ENCODE measurements at places on chromosomes 4 and X.
A peak's percentile ranks its signal among the peaks of the same experiment; 100 is the strongest.

- DNase-seq = no peak
Measured at GRCh38 chrX:135275973-135276372, 24.1 kb downstream of the ETDA start.

GRCh38 chr4:113687067-113687718 is 74.3 kb downstream of the CAMK2D start:
- DNase-seq = no peak

- DNase-seq = no peak
Measured at GRCh38 chrX:89034679-89035078, 287.7 kb downstream of the CPXCR1 start.

GRCh38 chr4:3335982-3336381 is 43.2 kb downstream of the RGS12 start:
- no peak for DNase-seq

DNA sequence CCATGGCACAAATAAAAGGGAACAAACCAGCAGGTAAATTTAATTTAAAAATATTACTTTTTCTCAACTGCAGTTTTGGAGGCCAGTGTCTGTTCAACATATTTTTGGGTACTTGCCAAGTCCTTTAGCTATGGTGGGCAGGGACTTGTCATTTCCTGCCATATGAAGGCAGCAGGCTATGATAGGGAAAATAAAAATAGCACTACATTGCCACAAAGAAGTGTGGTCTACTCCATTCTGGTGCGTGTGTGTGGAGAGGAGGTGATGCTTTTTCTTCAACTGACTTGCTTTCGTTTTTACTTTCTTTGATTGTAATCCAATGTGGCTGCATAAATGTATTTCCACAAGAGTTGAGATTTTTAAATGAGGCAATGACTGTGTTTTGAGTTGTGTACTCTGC is 17.2 kb downstream of the GPR174 start:
- no peak for DNase-seq

- DNase-seq = peak; percentile 4
Measured at GRCh38 chrX:11908371-11908770, 150.3 kb downstream of the MSL3 start.

DNA sequence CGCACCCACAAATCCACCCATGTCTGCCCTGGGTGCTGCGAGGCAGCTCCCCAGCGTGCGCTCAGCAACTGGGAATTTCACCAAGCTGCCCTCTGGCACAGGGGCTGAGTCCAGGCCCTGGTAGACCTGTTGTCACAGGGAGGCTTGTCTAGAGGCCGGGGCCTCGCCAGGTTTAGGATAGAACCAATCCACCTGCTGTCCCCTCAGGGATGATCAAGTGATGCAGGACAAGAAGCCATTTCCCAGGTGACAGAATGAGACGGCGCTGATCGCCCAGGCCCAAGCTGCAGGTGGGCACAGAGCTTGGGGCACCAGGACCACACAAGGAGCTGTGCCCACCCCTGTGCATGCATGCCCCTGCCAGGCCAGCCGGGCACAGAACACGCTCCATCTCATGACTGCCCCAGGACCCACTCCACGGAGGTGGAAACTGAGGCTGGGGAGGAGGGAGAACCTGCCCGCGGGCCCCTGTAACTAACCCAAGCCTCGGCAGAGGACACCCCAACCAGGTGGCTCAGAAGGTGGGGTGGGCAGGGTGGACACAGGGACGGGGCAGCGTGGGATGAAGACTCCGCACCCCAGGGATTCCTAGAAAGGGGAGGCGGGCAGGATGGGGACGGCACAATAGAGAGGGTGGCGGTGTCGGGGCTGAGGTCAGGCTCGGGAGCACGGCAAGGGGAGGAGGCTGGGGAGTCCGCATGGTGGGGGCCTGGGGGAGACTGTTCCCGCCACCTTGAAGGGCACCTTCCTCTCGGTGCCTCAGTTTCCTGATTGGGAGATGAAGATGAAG is 78.0 kb downstream of the ZFYVE28 start:
- no peak for DNase-seq

DNA sequence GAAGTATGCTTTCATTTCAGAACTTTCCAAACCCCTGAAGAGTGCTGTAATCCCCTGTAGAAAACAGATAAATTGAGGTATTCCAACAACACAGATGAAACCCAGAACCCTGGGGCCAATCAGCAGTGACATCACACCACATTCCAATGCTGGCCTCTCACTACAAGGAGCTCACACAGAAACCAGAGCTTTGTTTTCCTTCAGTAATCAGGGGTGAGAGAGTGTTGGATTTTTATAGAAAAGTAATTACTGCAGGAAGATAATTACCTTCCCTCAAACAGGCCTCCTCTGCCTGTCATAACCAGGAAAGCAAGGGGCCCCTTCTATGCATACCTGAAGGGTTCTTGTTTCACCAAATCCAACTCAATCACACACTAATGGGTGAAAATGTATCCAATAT is 246.2 kb downstream of the SCFD2 start:
- no peak for DNase-seq

- DNase-seq = no peak
Measured at GRCh38 chrX:153576961-153577360, 22.0 kb downstream of the CCNQ start.

GRCh38 chrX:50812995-50813842 is 775 bp downstream of the SHROOM4 start:
- peak; percentile 3 for DNase-seq

DNA sequence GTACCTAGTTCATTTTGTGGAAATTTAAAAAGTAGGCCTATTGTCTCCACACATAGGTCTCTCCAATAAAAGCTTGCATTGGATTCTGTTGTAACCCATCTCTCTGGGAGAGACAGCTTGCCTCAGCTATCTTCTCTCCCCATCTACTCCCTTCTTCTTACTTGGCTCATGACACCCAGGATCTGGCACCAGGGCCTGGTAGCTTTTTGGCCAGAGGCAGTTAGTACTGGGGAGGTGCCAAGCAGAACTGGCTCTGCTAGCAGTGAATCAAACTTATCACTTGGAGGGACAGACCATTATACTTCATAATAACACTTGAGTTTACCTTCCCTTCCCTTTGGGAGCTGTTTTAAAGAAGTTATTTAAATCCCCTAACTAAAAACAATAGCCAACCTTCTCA is 31.8 kb downstream of the PLAC1 start:
- DNase-seq = no peak

GRCh38 chrX:69987691-69988090 is 62.0 kb downstream of the AWAT2 start:
- DNase-seq = no peak

- no peak for DNase-seq
Measured at GRCh38 chr4:140367738-140368137, 5.7 kb upstream of the SCOC start.

GRCh38 chr4:187547316-187547715 is 448.3 kb upstream of the ZFP42 start:
- DNase-seq = no peak

- no peak for DNase-seq
Measured at GRCh38 chr4:51918251-51918650, 75.3 kb downstream of the DCUN1D4 start.

DNA sequence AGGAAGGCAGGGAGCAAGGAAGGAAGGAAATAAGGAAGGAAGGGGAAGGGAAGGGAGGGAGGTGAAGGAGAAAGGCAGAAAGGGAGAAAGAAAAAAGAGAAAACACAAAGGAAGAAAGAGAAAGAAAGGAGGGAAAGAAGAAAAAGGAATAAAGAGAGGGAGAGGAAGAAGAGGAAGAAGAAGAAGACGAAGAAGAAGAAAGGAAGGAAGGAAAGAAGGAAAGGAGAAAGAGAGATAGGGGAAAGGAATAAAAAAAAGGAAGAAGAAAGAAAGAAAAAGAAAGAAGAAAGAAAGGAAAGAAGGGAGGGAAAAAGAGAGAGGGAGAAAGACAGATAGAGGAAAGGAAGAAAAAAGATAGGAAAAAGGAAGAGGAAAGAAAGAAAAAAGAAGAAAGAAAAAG is 128.0 kb downstream of the MXRA5 start:
- no peak for DNase-seq

GRCh38 chrX:67587946-67588624 is 44.3 kb downstream of the AR start:
- no peak for DNase-seq

DNA sequence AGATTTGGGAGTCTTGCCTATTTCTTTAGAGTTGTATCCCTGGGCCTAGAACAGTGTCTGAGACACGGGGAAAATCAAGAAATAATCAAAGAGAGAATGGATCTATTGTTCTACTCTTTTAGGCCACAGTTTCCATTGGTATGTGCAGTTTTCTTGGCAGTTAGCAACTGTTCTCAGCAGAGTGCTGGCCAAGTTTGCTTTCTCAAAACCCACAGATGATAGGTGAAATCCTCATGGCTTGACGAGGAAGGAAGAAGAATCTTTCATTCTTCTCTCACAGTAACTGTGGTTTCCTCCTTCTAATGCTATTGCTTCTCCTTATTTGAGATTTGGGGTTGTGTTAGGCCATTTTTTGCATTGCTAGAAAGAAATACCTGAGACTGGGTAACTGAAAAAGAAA is 42.2 kb downstream of the AGA start:
- no peak for DNase-seq

- DNase-seq = no peak
Measured at GRCh38 chr4:11480683-11481082, 52.0 kb upstream of the HS3ST1 start.

GRCh38 chr4:36211084-36211483 is 33.2 kb downstream of the ARAP2 start:
- DNase-seq = no peak

GRCh38 chr4:95360906-95361695 is 187.7 kb downstream of the UNC5C start:
- DNase-seq = no peak

GRCh38 chr4:99029018-99029735 is 33.7 kb downstream of the METAP1 start:
- no peak for DNase-seq

GRCh38 chrX:39307488-39307887 is 506.2 kb downstream of the MID1IP1 start:
- no peak for DNase-seq

DNA sequence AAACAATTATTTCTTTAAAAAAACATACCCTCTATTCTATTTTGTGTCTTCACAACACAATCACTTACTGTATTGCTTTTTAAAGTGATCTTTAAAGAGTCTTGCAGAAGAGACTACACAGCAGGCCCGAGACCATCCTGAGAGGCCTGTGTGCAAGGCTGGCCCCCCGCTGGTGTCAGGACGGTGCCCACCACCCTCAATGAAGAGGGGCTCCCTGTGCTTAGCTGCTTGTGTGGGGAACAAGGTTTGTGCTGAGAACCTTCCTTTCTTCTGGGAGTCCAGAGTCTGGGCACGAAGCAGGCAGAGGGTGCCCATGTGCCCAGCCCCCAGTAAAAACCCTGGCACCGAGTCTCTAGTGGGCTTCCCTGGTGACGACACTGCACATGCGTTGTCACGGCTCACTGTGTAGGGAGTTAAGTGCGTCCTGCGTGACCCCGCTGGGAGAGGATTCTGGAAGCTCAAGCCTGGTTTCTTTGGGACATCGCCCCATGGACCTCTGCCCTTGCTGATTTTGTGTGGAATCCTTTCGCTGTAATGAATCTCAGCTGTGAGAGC is 22.0 kb downstream of the RGS12 start:
- no peak for DNase-seq

DNA sequence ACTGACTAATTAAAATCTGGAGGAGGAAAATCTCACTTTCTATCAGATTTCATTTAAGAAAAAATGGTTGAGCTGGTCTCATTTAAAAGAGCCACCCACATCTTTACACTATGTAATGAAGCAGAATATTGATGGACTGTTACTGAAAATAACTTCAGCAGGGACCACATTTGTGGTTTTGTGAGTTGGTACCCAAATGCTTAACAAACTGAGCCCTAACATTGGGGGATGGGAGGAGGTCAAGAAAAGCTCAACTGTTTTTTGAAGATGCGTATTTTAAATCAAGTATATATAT is 30.1 kb downstream of the HOPX start:
- DNase-seq = no peak

GRCh38 chr4:85092536-85092935 is 126.0 kb upstream of the WDFY3 start:
- DNase-seq = no peak

Measured in stimulated activated naive CD8-positive, alpha-beta T cell treated with anti-CD3 and anti-CD28 coated beads, Interleukin-15, Interleukin-2, amounts not matched to agents 100 U/mL and 50 U/mL, for 24 hours (primary cell).